ENCODE measurements at places on chromosomes 3 and 15.

DNA sequence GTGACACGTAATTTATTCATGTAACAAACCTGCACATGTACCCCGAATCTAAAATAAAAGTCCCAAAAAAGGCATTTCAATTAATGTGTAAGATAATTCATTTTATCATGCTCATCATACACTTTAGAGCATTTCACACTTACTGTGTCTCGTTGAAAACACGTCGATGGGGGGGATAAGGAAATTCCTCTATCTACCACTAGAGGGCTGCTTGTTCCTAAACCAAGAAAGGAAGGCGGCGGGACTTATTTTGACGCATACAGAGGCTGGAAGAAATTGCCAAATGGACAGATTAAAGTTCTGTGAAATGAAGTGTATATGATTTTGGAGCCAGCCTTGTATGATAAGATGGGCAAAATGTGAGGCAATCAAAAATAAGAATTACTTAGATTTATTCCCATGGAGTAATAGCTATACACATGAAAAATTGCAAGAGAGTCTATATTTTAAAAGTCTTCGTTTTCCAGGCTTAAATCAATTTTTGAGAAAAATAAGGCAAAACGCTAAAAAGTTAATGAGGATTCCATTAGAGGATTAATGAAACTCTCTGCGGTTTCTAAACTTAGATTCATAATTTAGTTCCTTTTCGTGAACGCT is 346.8 kb downstream of the CNTN3 start:
- DNase-seq: no peak

DNA sequence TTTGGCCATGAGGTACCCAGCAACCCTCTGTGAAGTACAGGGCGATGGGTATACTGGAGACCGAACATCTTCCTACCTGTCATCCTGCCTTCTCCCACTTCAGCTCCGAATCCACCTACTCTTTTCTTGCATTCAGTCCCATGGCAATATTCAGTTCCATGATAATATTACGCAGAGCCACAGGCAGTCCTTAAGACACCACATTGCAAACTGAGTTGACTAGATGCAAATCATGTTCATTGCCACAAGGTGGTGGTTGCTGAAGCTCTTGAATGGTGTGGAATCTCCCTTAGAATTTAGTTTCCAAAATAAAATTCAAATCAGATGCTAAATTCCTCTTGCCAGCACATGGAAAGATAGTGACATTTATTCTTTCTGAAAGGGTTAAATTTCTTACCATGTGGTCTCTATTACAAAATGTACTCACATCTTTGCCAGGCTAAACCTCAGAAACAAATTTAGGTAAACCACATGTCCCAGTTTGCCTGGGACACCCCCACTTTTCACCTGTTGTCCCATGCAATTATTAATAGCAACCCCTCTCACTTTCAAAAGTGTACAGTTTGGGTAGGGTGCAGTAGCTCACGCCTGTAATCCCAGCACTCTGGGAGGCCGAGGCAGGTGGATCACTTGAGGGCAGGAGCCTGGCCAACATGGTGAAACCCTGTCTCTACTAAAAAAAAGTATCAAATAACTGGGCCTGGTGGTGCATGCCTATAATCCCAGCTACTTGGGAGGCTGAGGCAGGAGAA is 1.7 kb upstream of the NME9 start:
- DNase-seq: no peak

GRCh38 chr3:112560721-112561483 is 860 bp downstream of the ATG3 start:
- peak; percentile 58 for DNase-seq

GRCh38 chr15:62057341-62057980 is 2.8 kb downstream of the VPS13C start:
- no peak for DNase-seq

DNA sequence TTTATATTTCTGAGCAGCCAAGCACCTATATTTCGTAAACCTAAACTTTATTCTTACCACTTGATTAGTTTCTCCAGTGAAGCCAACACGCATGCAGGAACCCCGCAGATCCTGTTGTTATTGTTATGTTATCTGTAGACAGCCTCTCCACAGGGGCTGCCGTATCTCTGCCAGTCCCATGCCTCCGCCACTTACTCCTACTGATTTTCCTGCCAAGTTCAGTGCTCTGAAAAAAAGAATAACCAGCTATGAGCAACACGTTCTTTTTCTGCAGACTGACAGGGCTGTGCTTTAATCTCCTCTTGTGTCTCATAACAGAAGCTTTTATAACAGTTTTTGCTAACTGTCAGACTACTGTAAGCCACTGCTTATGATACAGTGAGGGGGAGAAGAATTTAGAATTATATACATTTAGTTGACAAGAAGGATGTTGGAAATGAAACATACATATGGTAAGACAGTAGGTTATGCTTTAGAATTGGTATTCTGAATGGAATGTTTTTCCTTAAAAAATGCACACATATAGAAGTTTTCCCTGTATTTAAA is 347.4 kb downstream of the SI start:
- DNase-seq: no peak

DNA sequence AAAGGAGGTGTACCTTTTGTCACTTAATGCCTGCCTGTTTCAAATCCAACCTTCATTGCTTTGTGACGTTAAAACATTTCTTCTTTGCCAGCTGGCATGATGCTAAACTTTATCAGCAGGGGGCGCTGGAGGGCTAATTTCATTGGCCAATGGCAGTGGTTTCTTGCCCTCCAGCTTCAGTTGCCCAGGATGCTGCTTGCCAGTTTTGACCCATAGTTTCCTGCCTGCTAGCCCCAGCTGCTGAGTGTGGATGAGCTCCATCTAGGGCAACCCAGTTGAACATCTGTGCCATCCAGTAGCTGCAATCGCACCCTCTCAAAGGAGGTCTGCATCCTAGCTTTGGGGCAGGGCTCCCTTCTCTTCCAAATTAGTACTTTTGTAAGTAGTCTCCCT is 22.1 kb downstream of the ACKR2 start:
- DNase-seq: peak; percentile 74

GRCh38 chr3:66220066-66220465 is 735 bp upstream of the SLC25A26 start:
- no peak for DNase-seq

DNA sequence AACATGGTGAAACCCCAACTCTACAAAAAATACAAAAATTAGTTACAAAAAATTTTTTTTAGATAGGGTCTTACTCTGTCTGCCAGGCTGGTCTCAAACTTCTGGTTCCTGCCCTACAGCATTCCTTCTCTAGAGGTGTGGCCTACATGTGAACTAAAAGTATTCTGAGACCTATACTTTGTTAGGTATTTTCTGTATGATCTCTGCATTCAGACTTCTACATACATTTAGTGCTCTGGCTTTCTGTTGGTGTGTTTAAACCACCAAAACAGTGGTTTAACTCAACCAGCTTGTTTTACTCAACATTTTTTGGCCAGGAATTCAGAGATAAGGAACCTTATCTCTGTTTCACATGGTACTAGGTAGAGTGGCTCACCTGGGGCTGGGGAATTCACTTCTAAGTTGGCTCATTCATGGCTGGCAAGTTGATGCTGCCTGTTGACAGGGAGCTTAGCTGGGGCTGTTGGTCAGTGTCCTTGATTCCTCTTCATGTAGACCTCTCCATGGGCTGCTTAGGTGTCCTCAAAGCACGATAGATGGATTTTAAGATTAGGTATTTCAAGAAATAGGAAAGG is 41.4 kb upstream of the BSN start:
- no peak for DNase-seq

- no peak for DNase-seq
Measured at GRCh38 chr3:19543212-19543841, 390.7 kb downstream of the EFHB start.

GRCh38 chr15:98433856-98434255 is 214.5 kb upstream of the IGF1R start:
- DNase-seq: no peak

GRCh38 chr3:14494279-14494972 is 45.7 kb downstream of the GRIP2 start:
- no peak for DNase-seq

DNA sequence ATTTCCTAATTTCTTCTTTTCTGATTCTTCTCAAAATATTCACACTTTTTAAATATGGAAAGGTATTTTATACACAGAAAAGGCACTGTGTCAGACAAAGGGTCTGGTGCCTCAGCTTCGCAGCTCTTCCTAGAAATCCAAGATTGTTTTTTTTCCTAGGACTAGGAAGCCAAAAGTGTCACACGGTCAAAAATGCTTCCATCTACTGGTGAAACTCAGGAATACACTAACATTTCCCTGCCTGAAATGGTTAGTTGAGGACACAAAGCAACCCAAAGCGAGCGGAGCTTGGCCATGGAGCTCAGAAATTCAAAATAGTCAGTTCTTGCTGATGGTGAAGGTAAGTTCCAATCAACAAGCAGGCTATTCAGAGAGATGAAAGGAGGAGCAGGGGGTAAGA is 426.5 kb upstream of the RASGRP1 start:
- no peak for DNase-seq

Measured in T-helper 2 cell (primary cell).